DMS79 (cell line): ENCODE measurements at places on chromosomes 2 and 18.
A peak's percentile ranks its signal among the peaks of the same experiment; 100 is the strongest.

DNA sequence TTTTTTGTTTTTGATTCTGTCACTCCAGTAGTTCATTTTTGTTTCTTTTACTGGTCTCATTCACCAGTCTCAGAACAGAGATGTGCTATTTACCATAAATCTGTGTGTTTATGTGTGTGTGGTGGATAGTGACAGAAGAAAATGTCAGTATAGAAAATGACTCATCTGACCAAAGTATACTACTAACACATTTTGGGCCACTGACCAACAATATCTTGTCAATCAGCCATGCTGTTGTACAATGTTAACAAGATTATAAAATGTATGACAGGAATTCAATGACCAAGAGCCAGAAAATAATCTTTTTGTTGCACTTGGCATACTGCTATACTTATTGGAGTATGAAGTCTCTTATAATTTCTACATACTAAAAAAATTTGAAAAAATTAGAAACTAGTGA lies 1081.4 kb upstream of the NRXN1 start:
- no peak for DNase-seq

DNA sequence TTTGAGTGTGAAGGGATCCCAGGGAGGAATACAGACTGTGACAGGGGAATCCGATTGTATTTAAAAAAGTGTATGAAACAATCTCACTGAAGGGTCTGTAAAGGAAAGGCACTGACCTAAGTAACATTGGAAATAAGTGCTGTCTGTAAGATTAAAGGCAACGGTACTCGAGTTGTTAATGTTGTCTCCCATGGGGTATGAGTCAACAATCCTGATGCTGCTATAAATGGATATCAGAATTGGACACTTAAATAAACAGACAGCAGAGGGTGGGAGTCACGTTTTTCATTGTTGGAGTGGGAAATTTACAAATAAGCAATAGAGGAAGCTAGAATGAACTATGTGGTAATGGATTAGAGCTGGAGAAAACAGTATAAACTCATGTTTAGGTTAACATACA lies 452.4 kb upstream of the RGPD4 start:
- no peak for DNase-seq

GRCh38 chr18:59940068-59940467 lies 40.3 kb downstream of the PMAIP1 start:
- no peak for DNase-seq

GRCh38 chr18:54100466-54100865 lies 124.0 kb downstream of the MBD2 start:
- DNase-seq = no peak

DNA sequence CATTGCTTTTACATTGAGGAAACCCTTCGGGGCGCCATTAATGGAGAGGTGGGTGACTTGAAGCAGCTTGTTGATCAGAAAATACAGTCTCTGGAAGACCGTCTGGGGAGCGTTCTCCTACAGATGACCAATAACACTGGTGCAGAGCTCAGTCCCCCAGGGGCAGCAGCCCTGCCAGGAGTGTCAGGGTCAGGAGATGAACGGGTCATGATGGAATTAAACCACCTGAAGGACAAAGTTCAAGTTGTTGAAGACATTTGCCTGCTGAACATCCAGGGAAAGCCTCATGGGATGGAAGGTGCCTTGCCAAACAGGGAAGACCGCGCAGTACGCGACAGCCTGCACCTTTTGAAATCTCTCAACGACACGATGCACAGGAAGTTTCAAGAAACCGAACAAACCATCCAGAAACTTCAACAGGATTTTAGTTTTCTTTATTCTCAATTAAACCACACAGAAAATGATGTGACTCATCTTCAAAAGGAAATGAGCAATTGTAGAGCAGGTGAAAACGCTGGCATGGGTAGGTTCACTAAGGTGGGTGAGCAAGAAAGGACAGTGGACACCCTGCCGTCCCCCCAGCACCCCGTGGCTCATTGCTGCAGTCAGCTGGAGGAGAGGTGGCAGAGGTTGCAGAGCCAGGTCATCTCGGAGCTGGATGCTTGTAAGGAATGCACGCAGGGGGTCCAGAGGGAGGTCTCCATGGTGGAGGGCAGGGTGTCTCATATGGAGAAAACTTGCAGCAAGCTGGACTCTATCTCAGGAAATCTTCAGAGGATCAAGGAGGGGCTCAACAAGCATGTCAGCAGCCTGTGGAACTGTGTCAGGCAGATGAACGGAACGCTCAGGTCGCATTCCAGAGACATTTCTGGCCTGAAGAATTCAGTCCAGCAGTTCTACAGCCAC lies 45.0 kb downstream of the EMILIN2 start:
- DNase-seq = no peak

DNA sequence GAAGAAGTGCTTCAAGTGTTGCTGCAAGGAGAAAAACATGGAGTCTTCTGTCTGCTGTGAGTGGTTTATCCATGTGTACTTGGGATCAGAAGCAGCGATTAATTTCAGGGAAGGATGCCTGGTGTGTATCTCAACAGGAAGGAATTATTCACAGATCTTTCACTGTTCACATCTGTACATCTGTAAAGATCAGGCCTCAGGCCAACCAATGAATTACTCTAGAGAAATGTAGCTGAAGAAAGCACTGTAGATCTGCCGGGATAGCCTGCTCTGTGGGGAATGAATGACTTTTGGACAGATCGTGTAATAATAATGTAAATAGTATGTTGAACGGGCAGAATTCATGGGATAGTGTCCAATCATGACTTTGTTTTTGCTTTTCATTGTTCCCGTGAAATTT lies 54.0 kb upstream of the SPP2 start:
- no peak for DNase-seq

- peak; percentile 74 for DNase-seq
These were observed at the start of gene BCL11A for GRCh38 chr2:60553495-60554073. Gene BCL11A, minus strand, starts transcription at chr2:60553654. Its CDS starts 384 bp downstream, at chr2:60553270.

DNA sequence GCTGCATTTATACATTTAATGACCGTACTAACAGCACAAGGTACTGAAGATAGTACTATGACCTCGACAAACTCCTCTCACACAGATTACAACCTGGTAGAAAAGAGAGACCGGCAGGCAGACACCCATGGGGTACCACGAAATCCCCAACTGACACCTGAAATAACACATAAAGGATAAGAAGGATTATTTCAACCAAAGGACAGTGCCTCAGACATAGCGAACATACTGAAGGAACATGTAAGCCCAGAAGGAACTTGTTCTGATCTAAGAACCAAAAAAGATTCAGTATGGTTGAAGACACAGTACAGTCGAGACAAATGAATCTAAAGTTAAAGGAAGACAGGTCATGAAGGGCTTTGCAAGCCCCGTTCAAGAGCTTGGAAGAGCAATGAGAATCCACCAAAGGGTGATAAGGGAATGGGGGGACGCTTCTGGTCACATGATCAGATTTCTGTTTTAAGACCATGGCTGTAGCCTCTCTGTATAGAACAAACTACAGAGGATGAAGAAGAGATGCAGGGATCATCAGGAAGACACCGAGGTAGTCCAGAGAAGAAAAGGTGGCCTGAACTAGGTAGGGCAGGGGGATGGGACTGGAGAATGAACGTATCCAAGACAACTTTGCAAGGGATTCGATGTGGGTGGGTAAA lies 902 bp downstream of the MCFD2 start:
- DNase-seq = no peak

DNA sequence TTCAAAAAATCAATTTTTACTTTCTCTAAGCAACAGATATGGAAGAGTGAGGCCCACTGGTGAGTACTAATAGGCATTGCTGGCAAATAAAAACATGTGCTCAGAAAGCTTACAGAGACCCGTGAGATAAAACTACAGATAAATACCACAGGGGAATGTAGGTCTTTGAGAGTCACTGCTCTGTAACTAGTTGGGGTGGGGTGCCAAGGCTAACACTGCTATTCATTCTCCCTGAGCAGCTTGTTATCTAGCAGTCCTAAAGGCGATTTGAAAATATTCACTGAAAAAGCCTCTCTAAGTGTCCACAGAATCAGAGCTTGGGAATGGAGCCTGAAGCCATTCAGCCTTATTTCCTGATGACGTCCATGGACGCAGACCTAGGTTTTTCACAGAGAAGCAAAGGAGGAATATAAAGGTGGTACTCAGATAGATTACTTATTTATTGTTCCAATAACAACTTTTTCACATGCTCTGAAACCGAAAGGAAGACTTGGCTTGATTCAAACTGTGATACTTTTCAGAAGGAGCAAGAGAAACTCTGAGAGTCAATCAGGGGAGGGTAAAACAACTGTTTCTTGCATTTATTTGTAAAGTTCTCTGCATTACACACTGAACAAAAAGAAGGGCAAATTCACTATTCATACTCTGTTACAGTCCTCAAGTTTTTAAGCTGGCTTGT lies 188.4 kb downstream of the PPP1R1C start:
- no peak for DNase-seq

GRCh38 chr2:52181080-52181479 lies 1149.1 kb upstream of the NRXN1 start:
- DNase-seq = no peak

- DNase-seq = no peak
These were observed 225.9 kb downstream of the MGAT5 start for GRCh38 chr2:134479696-134480330.

- no peak for DNase-seq
These were observed 298.5 kb downstream of the PAX3 start for GRCh38 chr2:222000326-222000725.

DNA sequence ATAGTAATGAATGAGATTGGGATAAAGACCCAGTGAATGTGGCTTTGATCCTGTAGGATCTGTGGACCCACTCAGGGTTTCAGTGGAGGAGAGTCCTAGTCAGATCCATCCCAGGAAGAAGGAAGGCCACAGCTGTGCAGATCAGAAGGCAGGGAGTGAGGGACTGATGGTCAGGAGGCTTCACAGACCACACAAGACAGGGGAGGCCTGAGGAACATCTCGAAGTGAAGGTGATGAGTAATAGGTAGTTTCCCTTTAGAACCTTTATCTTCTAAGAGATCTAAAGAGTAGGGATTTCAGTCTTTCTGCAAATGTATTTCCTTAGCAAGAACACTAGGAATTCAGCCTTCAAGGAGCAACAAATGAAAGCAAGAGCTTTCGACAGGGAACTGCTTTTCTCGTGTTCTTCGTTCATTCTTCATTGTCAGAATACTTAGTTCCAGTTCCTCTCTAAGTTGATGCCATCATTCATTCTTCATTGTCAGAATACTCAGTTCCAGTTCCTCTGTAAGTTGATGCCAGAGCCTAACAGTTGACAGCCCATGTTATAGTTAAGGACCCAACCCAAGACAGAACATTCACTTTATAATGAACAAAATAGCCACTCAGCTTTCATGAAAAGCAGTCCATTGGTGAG lies 150.2 kb upstream of the EPAS1 start:
- no peak for DNase-seq

DNA sequence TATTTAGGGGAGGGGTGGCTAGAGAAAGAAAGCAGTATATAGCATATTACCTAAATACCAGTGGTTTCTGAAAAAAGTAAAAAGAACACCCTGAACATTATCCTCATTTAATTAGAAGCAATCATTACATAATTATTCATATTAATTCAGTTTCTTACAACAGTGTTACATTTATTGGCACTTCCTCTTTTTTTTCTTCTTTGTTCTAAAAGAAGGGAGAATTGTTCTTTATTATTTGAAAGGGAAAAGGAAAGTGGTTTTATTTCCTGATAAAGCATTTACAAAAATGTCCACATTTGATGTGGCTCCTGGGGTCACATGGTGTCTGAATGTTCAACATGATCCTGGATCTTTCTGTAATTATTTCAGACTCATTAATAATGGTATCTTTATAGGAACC lies 254.9 kb upstream of the ZEB2 start:
- DNase-seq = no peak

GRCh38 chr2:43438342-43438741 lies 157.5 kb downstream of the THADA start:
- peak; percentile 37 for DNase-seq

DNA sequence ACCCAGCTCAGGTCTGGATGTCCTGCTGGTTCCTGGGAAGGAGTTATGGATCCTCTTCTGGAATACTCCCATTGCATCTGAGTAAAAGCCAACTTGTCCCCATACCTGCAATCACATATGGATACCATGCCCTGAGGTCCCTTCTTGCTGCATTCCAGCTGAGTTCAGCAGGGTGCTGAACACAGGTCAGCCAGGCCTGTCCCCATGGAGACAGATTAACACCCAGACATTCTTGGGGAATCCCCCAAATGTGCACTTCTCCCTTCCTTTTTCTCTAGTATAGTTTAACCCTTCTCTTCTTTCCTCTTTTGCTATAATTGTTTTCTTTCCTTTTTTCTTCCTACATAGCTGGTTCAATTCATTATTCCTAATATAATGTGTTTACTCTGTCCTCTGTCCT lies 799.6 kb upstream of the HS6ST1 start:
- DNase-seq = no peak

DNA sequence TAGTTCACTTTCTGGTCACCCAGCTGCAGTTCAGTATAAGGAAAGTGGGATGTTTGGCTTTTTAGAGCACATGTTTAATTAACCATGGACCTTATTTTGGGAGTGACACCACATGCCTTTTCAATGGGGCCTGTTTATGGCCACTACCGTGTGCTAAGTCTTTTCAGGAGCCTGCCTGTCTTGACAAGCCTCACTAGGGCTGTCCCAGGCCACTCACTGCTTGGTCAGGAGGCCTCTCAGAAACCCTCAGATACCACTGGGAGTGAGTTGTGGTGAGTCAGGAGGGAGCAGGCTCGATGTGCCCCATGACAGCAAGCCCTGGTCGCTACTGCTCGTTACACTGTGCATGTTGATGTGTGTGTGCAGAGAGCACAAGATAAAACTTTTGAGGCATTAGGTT lies 123.0 kb downstream of the MAP4K4 start:
- DNase-seq = peak; percentile 90

DNA sequence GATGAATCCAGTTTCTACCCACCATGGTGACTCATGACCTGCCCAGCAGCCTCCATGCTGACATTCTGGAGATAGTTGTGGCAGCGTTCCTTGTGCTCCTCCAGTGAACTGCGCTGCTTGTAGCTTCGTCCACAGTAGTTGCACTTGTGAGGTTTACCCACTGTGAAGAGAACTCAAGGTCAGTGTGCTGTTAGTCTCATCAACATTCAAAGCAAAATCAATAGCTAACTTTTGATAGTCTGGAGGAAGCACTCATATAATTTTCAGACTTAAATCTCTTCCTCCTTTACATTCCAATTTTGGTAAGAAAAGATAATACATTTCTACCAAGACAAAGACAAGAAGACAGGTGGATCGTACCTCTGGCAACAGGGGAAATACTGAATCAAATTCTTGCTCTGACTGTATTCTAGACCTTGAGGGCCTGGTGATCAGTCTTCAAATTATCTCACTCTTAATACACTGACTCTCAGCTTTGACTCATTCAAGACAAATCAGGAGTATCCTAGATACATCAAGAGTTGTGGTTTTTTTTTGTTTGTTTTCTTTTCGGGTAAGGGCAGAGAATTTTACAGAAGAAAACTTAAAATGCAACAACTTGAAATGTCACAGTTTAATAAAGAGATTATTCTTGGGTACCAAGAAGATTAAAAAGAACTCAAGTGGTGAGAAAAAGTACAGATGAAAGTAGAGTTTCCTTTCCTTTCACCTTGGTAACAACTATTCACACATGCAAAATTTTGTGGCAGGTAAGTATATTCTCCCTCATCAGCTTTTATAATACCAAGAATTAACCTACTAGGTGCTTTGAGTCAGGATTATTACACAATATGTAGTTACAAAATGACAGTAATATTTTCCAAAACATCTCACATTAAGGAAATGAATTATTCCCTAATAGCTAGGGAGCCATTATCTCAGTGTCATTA lies 129.2 kb downstream of the IKZF2 start:
- no peak for DNase-seq
